ENCODE measurements at places on chromosomes 2 and 18.

GRCh38 chr2:55133467-55134315 is 83.4 kb upstream of the RTN4 start:
- no peak for DNase-seq

GRCh38 chr2:102200539-102200938 is 13.7 kb downstream of the IL1RL2 start:
- no peak for DNase-seq

GRCh38 chr2:43854671-43855070 is 15.9 kb downstream of the ABCG8 start:
- no peak for DNase-seq

GRCh38 chr2:46339676-46340459 is 42.7 kb downstream of the EPAS1 start:
- no peak for DNase-seq

Measured in HS-27A (cell line).